ENCODE measurements at places on chromosomes 1 and 21.
A peak's percentile ranks its signal among the peaks of the same experiment; 100 is the strongest.

GRCh38 chr1:24849672-24850295 is 80.3 kb downstream of the RUNX3 start:
- peak; percentile 20 for DNase-seq

DNA sequence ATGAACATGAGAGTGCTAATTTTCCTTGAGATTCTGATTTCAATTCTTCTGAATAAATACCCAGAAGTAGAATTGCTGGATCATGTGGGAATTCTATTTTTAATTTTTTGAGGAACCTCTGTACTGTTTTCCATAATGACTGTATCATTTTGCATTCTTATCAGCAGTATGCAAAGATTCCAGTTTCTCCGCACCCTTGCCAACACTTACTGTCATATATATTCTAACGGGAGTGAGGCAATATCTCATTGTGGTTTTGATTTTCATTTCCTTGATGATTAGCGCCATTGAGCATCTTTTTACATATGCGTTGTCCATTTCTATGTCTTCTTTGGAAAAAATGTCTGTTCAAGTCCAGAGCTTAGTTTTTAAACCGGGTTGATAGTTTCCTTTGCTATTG is 33.2 kb downstream of the VCAM1 start:
- DNase-seq = no peak

DNA sequence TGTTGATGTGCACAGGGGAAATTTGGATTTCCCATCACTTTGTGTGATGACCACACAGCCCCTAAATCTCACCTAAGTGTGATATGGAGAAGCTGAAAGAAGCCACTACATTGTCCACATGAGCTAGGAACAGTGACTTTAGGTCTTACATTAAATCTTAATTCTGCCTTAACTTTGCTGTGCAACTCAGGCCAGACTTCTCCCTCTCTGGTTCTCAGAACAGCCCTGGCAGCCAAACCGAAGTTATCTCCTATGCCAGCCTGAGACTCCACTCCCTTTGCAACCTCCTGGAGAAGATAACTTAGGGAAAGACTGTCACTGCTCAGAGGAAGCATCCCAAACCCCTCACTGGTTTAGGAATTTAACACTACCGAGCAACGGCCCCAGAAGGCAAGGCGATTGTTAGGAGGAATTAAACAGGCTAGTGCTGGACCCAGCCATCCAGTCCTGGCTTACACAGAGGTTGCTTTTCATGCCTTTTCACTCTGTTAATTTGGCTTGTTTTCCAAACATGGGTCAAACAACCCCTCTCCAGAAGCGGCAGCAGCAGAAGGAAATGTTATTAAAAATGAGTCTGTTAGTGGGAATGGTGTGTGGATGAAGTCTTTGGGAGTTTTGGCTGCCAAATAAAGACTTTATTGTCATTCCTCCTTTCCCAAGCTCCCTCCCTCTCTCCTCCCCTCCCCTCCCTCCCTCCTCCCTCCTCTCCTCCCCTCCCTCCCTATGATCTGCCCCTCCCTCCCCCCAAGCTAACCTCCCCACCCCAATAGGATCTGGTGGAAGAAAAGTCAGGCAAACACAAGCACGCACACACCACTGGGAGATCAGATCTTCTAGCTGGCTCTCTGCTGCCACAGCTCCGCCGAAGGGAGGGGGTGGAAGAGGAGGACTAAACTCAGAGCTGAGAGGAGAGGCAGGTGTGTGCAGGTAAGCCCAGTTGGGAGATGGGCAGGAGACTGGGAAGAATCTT is at the start of gene PRELP:
PRELP (plus strand) TSS at position 795 of the 970 bp plus-strand sequence. CDS start 7,379 bp downstream, outside the sequence.
- no peak for DNase-seq

DNA sequence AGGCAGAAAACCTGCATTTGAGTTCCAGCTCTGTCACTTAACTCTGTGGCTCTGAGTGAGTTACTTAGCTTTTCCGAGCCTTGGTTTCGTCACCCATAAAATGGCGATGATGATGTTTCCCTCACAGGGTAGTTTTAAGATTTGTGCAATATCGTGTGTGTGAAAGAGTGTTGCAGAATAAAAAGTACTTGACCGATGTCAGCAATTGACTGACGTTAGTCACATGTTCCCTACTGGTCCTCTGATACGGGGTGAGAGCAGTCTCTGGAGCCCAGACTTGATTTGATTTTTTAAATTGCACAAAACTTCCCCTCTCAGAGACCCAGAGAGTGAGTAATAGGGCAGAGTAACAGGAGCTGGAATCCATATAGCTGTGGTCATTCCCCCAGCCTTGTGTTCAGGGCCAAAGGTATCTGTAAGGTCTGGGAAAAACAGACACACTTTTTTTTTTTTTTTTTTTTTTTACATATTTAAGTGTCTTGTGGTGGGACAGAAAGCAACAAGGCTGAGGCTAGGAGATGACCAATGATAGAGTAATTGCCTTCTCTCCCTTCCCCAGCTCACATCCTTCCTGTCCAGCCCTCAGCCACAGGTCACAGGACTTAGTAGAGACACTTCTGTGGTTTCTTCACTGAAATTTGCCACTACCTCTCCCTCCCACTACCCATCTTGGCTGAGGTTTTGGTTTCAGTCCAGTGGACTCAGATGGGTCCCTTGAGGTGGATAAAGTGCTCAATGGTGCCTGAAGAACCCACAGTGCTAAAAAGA is 2.0 kb downstream of the FCER1G start:
- no peak for DNase-seq

DNA sequence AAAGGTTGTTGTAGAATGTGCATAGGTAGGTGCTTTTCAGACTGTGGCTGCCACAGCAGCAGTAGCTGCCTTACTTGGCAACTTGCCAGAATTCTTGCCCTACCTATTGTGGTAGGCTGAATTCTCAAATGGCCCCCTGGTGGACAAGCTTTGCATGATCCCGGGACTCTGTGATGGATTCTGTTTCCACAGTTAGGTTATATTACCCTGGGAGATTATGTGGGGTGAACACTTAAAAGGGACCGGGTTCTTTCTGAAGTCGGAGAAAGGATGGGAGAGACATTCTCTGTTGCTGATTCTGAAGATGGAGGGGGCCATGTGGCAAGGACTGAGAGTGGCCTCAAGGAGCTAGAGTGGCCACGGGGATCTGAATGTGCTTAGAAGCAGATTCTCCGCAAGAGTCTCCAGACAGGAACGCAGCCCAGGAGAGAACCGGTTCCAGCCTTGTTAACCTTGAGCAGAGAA is 32.1 kb upstream of the KCNE1 start:
- peak; percentile 46 for DNase-seq

DNA sequence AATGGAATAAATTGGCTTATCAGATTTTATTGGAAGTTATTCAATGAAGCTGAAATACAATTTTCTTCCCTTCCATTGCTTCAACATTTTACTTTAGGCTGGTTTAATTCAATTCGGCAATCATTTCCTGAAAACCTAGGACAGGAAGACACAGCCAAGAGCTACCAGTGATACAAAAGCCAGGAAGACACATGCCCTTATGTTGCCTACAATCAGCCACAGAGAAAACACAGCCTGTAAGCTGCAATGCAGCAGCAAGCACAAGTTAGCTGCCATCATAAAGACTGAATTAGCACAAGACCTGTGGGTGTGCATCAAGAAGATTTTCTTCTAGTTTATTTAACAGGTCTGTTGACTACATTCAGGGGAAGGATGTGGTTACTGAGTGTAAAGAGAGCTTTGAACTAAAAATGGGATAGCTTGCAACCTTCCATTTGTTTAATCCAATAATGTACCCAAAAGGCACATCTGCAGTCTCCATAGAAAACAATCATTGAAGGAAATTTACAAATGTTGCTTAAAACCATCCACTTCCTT is 193.8 kb downstream of the KCNH1 start:
- DNase-seq = peak; percentile 80

DNA sequence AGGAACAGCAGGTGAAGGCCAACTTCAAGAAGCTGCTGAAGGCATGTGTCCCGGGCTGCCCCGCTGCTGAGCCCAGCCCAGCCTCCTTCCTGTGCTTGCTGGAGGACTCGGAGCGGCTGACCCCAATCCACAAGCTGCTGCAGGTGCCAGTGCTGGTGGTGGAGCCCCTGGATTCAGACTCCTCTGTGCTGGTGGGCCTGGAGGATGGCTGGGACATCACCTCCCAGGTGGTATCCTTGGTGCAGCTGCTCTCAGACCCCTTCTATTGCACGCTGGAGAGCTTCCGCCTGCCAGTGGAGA is 20.1 kb upstream of the NPPB start:
- DNase-seq = no peak

DNA sequence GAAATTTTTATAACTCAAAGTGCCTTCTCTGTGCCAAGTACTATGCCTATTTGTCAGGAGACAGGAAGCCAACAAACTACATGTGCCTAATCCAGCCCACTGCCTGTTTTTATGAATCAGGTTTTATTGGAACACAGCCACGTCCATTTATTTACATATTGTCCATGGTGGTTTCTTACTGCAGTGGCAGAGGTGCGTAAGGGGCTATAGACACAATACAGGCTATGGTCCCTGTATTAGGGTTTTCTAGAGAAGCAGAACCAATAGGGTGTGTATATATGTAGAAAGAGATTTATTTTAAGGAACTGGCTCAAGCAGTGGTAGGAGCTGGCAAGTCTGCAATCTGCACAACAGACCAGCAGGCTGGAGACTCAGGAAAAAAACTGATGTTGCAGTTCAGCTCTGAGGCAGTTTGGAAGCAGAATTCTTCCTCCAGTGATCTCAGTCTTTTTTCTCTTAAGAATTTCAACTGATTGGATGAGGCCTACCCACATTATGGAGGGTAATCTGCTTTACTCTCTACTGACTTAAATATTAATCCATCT is 15.4 kb downstream of the PPIE start:
- peak; percentile 44 for DNase-seq

GRCh38 chr1:48523558-48523957 is 51.6 kb upstream of the SPATA6 start:
- DNase-seq = no peak

DNA sequence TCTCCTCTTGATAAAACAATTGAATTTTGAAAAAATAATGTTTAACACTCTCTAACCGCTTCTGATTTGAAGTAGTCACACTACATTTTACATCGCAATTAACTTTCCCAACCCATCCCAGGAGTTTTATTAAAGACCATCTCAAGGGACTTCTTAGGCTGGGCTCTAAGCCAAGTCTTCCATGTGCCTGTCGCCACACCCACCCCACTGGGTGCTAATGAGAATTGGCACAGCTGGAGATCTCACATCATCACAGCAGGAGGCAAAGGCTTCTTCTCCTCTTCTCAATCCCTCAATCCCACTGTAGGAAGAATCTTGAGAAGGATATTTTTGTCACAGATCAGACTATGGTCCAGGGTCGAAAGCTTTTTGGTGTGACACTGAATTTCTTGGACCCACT is 328.9 kb downstream of the NUF2 start:
- DNase-seq = no peak

GRCh38 chr1:59703918-59704378 is 110.8 kb upstream of the HOOK1 start:
- DNase-seq = peak; percentile 25

GRCh38 chr1:187842406-187843165 is 1013.8 kb downstream of the PLA2G4A start:
- no peak for DNase-seq

- no peak for DNase-seq
Measured at GRCh38 chr1:74964508-74965102, 169.6 kb upstream of the LHX8 start.

GRCh38 chr1:66711420-66711819 is 40.8 kb upstream of the DYNLT5 start:
- DNase-seq = no peak

DNA sequence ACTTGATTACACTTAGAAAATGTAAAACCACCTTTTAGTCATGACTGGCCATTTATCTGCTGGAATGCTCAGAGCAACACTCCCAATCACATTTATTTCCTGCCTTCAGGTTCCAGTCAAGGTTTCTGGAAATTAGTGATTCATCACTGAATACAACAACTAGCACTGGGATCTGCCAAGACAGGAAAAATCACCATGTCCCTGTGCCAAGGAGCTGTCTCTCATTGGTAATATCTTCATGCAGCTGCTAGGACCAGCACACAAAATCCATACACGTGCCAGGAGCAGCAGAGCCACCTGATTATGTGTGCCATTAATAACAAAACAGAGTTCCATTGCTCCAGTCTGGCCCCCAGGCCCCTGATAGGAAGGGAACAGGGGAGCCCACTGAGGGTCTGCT is 194.6 kb downstream of the TNR start:
- peak; percentile 63 for DNase-seq

DNA sequence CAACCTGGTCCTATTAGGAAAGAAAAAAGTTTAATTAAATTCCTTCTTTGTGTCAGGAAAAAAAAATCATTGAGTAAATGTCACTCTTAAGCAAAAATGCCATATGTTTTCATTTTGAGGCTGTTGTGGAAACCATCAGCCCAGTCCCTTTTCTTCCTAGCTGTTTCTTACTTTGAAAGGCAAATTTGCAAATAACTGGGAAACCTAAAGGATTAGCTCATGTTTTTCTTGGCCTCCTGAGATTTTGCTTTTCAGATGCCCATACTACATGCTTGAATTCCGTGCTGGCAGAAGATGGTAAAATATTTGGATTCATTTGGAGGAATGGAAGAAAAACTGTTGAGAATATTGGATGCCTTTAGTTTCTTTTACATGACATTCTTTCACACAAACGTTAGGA is 182.1 kb upstream of the ADAMTS5 start:
- no peak for DNase-seq

- DNase-seq = no peak
Measured at GRCh38 chr1:25445993-25446538, 15.4 kb downstream of the MACO1 start.

GRCh38 chr1:159800177-159800930 is 1.8 kb upstream of the FCRL6 start:
- DNase-seq = no peak

DNA sequence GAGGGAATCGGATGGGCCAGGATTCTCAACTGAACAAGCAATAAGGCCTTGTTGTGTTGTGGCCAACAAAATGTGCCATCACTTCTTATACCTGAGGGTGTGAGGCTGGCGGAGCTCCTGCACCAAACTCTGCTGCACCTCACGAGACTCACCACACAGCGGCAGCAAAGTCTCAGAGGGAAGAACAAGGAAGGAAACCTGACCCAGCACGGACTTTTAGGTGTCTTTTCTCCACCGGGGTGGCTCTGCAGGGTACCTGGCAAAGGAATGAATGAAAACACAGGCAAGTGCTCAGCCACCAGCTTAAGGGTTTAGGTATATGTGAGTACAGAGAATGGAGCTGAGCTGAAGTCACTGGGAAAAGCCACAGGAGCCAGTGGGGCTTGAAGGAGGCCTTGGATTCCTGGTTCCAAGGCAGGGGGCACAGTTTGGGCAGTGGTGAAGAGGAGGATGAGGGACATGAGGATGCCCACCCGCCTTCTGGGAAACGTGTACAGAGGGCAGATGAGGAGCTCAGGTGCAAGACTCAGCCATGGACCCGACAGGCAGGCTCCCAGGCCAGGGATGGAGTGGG is 31.1 kb upstream of the HSD3B1 start:
- peak; percentile 34 for DNase-seq

GRCh38 chr1:203828002-203828401 is 32.6 kb downstream of the ZBED6 start:
- DNase-seq = no peak

GRCh38 chr1:47937586-47938254 is 59.5 kb downstream of the TRABD2B start:
- DNase-seq = no peak

- no peak for DNase-seq
Measured at GRCh38 chr1:158104891-158105290, 75.8 kb upstream of the CD1D start.

- peak; percentile 76 for DNase-seq
Measured at GRCh38 chr1:54121482-54122134, 31.2 kb downstream of the CDCP2 start.

Measured in cerebellar cortex (tissue), 1 donor.